Activated T-cell treated with anti-CD3 and anti-CD28 coated beads for 1 hour (primary cell): ENCODE measurements at places on chromosomes 7 and 10.

DNA sequence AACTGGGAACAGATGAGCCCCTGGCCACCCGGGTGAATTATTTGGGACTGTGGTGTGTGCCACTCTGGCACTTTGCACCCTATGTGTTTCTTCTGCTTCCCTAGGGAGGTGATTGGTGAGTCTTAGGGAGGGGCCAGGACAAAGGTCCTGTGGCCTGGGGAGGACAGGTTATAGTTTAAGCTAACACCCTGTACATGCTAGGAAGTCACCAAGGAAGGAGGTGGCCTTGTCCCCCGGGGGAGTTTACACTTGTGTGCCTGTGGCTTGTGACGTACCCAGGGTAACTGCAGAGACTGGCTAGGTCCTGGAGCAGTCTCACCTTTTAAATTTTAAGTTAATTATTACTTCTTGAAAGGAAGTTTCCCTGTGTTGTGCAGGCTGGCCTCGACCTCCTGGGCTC is 196.2 kb downstream of the BAMBI start:
- DNase-seq, result no peak

DNA sequence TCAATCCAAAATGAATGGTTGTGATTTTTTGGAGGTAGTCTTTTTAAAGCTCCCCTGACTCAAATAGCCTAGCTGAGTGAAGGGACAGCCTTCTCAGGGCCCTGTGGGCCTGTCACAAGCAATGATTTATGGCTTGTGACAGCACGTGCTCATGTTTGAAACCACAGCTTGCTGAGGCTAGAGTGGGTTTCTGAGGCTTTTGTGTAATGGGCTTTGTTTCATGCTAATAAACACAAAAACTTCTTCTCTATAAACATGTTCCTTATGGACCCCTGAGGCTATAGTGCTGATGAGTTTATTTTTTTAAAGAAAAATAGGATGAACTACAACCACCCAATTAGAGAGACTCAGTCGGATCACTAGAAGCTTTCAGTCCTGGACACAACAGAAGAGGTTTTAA is 36.1 kb upstream of the BET1 start:
- no peak for DNase-seq

- DNase-seq, result no peak
Observed at GRCh38 chr10:79981450-79982361, 32.8 kb upstream of the SFTPD start.

- peak; percentile 2 for DNase-seq
Observed at GRCh38 chr7:24227603-24228359, 56.2 kb upstream of the NPY start.

- no peak for DNase-seq
Observed at GRCh38 chr7:130379019-130379418, 1.3 kb upstream of the CPA1 start.

- DNase-seq, result no peak
Observed at GRCh38 chr7:43211693-43212092, 99.2 kb downstream of the HECW1 start.

- DNase-seq, result no peak
Observed at GRCh38 chr7:27771111-27771510, 31.1 kb downstream of the TAX1BP1 start.

DNA sequence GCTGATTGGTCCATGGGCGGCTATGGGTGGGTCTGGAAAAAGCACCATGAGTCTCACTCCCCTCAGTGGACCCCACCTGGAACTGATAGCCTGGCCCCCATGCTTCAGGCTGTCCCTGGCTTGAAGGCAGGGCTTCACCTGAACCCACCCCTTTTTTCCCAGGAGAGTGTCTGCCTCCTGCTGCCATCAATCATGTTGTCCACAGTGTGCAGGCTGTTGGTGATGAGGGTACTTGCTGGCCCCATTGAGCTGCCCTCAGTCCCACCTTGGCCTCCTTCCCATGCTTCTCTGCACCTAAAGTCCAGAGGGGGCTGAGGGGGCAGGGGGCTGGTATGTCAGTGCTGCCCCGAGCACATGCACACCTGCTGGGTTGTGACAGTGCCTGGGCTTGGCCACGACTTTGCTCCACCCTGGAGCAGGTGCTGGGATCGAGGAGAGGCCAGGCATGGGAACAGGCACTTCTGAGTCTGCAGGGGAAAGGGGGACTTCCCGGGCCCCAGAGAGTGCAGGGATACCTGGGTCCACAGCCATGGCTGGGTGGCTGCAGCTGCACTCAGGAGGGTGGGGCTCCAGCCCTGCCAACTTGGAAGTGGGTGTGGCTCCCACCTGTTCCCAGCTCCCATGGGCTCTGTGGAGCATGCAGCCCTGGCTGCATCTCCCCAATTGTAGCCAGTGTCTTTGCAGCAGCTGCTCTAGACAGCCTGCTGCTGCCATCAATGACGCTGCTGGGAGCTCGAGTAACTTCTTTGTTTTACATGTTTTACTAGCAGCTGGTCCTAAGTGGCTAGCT is 56.9 kb downstream of the ADK start:
- no peak for DNase-seq

DNA sequence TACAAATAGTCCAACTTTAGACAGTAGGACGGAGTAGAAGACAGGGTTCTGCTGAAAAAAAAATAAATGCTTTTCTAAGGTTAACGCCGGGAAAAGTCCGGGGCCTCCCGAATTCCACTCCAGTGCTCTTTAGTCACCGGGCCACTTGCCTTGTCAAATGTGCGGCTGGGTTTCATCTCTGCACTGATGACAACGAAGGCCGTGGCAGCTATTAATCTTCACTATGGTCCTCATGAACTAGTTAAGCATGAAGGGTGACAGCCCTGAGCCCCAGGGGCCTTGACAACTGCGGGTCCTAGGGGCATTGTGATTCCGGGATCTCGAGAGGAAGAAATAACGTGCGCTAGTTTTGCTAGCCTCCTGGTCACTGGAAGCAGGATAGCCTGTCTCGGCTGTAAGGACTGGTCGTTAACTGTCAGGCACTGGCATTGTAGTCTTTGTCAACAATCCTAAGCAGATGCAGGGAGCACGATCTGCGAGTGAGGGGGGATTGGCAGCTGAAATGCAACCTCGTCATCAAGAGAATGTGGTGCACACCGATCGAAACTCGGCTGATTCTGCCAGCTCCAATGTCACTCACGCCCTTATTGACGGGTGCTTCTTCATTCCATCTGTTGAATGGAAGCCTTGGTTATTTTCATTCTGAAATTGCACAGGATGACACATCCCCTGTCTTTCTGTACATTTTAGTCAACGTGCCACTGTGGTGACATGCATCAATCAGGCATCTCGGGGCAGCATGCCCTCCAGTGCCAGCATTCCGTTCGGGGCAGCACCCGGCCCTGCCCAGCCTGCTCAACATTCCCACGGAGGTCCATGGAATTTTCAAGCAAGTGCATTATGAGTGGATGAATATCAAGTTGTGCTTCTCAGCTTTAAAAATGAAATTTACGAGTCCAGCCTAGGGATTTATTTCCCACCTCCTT is 51.6 kb upstream of the MGMT start:
- DNase-seq, result no peak

DNA sequence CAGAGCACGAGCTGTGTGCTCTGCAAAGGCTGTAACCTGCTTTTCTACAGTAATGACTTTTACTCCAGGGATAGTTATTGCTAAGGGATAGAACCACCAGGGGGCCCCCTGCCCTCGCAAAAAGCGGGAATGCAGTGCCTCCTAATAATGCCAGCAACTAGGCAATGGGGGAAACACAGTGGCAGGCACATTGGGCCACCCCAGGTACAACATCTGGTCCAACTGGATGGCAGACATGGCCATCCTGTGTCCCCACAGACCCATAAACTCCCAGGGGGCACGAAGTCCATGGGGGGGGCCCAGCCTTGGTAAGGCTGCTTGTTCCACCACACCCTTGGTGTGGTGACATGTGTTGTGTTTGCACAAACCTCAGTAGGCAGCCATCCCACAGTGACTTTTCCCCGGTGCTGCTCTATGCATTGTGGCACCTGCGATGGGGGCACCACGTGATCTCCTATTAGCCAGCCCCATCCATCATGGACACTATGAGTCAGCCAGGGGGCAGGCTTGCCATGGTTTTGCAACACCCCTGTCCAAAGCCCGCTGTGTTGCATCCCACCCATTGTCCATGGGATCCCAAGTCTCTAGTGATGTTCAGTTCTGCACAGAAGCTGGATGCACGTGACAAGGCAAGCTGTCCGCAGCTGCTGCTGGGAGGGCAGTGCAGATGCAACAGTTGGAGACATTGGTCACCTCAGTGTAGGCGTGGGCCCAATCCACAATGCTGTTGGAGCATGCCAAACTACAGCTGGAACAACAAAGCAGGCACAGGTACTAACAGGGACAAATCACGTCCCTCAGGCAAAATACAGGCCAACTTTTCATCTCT is 84.0 kb downstream of the ANLN start:
- DNase-seq, result no peak

GRCh38 chr10:73922007-73922863 is 11.3 kb downstream of the PLAU start:
- no peak for DNase-seq

DNA sequence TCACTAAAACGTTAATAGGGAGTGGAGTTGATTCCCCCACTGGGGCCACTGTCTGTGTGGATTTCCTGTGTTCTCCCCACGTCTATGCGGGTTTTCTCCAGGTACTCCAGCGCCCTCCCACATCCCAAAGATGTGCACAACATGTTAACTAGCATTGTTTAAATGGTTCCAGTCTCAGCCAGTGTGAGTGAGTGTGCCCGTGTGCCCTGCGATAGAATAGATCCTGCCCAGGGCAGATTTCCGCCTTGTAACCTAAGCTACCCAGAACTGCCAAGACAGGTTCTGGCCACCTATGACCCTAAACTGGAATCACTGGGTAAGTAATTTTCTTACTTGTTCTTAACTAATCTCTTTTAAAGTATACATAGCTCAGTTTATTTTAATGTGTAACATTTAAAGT is 58.5 kb downstream of the CCDC6 start:
- no peak for DNase-seq

GRCh38 chr10:65491799-65492198 is 1434.0 kb upstream of the LRRTM3 start:
- DNase-seq, result no peak

DNA sequence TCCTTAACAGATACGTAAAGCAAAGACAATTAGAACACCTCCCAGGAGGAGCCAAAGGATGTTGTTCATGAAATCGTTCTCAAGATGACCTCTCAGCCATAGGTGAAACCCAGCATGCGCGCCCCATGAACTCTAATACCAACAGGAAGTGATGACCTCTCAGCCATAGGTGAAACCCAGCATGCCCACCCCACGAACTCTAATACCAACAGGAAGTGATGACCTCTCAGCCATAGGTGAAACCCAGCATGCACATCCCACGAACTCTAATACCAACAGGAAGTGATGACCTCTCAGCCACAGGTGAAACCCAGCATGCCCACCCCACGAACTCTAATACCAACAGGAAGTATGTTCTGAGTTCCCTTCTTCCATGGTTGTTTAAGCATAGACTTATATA is 205.2 kb upstream of the ADARB2 start:
- no peak for DNase-seq

GRCh38 chr7:85230623-85231022 is 43.8 kb upstream of the SEMA3D start:
- no peak for DNase-seq

DNA sequence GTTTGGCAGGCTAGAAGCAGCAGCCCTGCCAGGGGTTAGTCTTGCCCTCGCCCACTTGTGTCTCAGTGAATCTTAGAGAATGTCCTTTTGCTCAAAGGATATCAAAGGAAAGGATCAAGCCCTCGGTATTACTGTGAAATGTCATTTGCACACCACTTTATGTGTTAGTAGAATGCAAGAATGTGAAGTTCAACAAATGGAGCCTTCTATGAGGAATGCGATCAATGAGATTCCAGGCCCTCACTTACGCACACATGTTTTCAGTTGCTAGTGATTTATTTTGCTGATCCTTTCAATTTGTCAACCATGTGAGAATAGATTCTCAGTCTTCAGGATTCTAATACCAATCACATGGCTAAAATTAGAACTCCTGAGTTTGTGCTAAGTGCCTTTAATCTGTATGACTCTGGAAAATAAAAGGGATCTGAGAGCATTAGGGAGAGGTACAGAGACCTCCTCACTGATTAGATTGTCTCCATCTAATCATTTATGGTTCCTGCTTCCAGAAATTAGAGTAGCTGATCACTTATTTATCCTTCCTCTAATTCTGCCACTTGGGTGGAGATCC is 123.0 kb upstream of the SP4 start:
- no peak for DNase-seq

- no peak for DNase-seq
Observed at GRCh38 chr10:103663236-103663635, 169.7 kb downstream of the NEURL1 start.

GRCh38 chr10:64726466-64726865 is 1205.3 kb downstream of the REEP3 start:
- DNase-seq, result no peak

- DNase-seq, result no peak
Observed at GRCh38 chr10:86371116-86371515, 4.5 kb upstream of the GRID1 start.

DNA sequence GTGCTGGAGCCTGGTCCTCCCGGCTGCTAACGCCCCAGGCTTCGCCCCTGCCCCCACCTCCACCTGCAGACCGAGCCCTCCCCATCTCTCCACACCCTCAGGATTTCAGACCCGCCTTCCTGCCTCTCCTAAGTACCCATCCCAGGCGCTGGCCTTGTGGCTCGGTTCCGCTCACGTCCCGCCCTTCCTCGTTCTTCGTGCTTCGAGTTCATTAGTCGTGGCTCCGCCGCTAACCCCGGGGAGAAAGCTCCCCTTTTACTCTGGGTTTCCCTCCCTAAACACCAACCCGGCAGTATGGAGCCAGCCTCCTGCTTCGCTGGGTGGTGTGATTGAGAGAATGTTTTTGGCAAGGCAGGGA is 11.2 kb downstream of the EMX2 start:
- DNase-seq, result no peak

GRCh38 chr7:114081606-114082425 is 163.0 kb upstream of the PPP1R3A start:
- no peak for DNase-seq

- DNase-seq, result no peak
Observed at GRCh38 chr7:27173511-27173955, 587 bp downstream of the HOXA10 start.

DNA sequence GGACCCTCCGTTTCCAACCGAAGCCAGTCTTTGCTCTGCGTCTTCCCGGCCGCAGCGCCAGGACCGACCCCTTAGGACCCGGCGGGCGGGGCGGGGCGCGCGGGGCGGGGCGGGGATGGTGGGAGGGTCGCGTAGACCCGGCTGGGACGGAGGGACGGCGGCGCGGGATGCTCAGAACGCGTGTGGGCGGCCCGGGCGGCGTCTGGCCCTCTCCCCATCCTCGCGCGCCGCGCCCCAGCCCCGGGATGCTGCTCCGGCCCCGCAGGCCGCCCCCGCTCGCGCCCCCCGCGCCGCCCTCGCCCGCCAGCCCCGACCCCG is at the start of gene UTF1:
Gene UTF1, plus strand, starts transcription at position 174 of the 318 bp plus-strand sequence. Its CDS starts 72 bp downstream, at position 246.
- no peak for DNase-seq

DNA sequence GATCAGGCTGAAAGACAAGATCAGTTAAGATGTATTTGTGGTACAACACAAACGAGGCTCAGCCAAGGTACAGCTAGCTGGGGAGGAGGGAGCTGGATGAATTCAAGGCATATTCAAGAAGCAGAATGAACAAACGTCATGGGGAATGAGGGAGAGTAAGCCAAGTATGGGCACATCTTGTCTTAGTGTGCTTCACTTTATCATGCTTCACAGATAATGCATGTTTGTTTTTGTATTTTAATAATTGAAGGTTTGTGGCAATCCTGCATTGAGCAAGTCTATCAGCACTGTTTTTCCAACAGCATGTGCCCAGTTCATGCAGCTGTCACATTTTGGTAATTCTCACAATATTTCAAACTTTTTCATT is 135.4 kb downstream of the HIBADH start:
- DNase-seq, result no peak
